ENCODE measurements at places on chromosomes 7 and 10. TPM values are rescaled to one million over a fixed set of nuclear protein-coding genes. Genes with fewer than 3 reads are reported as not detected.

DNA sequence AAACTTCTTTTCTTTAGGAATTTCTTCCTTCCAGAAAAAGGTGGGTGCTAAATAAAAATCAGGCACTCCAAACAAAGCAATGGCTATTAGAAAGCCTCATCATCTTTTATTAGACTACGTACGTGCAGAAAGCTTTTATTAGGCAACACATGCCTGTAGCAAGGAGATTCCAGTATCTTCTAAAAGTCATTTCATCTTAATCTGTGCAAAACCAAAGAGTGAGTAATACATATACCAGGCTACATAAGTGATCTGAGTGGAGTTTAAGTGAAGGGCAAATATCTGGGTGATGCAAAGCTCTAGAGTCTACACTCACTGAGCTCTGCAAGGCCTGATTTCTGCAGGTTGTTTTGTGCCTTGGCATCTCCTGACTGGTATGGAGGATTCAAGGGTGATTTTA lies 231.7 kb downstream of the ELMO1 start:
- no peak for DNase-seq

- no peak for DNase-seq
Measured at GRCh38 chr7:102434039-102434486, 688 bp downstream of the ORAI2 start.

- DNase-seq, result no peak
Measured at GRCh38 chr7:130379019-130379418, 1.3 kb upstream of the CPA1 start.

GRCh38 chr7:128123291-128124037 lies 92.2 kb upstream of the LRRC4 start:
- DNase-seq, result no peak

DNA sequence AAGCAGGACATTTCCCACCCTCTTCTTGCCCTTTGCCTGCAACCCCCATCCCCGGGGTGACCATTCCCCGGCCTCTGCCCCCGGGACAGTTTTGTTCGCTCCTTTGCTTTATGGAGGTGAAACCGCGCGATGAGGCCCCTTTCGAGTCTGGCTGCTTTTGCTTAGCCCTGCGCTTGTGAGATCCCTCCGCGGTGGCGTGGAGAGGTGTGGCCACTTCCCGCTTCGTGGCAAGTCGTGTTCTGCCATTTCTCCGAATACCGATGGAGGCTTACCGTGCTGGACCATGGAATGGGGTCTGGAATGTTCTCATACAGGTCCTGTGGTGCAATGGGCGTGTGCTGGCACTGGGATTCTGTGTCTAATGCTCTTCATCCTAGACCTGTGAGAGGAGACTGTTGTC lies 106.7 kb downstream of the LHPP start:
- DNase-seq, result no peak

- no peak for DNase-seq
Measured at GRCh38 chr10:70462349-70462984, 16.1 kb upstream of the PALD1 start.

GRCh38 chr7:14184292-14184864 lies 194.9 kb upstream of the ETV1 start:
- no peak for DNase-seq

DNA sequence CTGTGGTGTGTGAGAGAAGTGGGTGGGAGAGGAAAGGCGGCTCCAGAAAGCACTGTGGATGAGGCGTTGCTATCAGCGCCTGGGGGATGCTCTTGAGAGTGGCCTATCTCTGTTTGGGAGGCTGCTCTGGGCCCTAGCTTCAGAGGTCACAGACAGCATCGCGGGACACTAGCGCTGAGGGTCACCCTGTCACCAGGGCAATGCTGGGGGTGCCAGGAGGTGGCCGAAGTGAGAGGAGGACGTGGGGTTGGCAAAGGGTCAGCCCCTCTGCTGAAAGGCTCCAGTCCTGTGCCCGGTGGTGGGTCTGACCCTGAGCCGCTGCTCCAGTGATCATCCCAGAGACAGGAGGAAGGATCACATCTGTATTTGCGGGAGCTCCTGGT lies 3.0 kb upstream of the TACR2 start:
- DNase-seq, result no peak

DNA sequence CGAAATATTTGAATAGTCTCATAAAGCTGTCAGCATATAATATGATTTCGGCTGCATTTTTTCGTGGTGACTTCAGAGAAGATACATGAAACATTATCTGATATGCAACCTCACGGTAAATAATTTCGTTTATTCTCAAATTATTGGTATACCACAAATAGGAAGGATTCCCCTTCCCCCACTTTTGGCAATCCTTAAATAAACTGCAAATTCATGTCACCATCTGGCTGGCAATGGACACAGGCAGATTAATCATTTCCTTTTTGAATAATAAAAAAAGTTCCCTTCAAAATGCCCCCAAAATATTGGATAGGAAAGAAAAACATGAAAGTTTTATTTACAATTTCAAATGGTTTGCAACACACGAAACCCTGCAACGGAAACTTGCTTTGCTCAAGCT lies 234.5 kb upstream of the MEOX2 start:
- DNase-seq, result no peak

DNA sequence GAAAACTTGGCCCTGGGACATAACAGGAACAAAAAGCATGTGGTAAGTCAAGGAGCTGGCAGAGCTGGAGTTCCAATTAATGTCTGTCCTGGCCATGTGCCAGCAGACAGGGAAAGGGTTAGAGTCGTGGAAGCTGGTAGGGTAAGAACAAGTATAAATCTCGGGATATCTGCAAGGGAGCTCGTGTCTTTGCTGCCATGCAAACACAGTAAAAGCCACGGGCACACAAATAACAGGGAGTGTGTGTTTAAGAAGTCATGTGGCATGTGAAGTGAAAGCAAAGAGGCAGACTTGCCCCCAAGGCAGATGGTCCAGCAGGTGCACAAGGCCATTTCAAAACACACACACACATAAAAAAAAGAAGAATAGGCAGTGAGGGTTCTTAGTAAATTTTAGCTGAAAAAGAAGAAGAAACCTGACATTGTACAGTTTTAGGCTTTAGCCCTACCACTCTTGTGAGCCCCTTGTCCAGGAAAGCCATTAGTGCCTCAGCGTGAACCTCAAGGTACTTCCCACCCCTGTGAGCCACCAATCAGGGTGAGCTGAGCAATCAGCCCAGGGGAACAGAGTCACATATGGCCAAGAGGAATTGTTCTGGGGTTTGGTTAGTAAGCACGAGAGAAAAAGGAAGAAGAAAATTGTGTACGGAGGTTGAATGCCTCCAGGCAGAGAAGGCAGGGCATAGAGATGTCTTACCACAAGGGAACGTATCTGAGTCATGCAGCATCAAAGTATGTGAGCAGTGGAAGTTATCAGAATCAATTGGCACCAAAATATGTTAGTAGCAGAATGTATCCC lies 32.8 kb upstream of the ARHGAP12 start:
- DNase-seq, result no peak

GRCh38 chr7:42180806-42181205 lies 56.2 kb downstream of the GLI3 start:
- no peak for DNase-seq

DNA sequence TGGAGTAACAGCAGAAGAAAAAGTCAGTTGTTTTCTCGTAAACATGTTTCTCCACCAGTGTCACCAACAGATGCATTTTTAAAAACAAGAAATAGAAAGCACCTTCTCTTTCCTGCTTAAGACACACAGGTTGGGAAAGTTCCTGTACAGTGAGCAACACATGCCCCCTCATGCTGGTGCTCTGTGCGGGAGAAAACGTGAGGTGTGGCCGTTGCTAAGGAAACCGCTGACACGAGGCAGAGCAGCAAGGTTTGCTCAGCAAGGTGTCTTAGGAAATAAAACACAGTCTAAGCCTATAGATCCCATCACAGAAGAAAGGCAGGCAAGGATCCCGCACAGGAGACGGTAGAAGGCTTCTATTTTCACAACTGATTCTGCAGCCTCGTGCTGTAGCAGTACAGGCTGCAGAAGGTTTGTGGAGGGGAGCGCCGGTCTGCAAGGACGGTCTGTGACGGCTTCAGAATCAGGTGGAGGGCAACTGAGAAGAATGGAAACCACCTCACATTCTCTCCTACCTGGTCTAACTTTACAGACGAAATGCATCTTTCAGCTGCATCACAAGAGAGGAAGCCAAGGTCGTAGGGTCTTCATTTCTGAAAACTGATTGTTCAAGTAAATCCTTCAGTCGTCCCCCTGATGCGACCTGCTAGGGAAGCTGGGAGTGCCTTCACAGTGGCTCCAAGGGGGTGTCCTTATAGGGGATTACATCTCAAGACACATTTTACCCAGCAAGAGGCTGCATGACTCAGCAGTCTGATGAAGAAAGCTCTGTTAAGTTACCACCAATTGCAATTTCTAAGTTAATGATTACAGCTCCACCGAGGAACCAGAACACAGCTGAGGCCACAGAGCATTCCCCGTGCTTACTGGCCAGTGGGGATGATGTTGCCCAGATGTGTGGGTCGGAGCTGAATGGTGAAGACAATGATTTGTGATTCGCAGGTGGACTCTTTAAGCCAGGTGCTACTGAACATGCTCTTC lies 150.7 kb upstream of the KLF14 start:
- no peak for DNase-seq

DNA sequence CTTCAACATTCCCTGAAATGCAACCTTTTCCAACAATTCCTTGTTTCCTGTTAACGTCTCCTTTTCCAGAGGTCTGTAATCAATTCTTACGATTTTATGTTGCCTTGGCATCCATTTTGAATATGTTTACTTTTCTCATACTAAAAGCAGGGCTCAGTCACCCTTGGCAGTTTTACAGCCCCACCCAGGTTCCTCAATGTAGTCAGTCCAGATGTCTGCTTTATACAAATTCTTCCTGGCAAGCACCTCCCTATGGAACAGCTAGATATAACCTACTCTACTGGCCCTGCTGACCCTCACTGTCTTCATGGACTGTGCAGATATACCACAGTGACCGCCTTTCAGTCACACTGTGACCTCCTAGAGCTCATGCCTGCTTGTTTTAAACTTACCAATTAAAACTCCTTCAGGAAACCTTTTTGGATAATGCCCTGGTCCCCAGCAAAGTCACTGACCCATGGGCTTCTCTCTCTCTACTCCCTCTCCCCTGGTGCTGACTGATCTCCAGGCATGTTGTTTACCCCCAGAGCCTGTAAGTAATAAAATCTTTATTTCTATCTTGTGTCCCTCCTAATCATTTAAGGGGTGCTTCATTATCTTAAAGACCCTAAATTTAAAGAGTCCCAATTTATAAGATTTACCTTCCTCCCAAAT lies 147.1 kb upstream of the STEAP1 start:
- DNase-seq, result no peak

DNA sequence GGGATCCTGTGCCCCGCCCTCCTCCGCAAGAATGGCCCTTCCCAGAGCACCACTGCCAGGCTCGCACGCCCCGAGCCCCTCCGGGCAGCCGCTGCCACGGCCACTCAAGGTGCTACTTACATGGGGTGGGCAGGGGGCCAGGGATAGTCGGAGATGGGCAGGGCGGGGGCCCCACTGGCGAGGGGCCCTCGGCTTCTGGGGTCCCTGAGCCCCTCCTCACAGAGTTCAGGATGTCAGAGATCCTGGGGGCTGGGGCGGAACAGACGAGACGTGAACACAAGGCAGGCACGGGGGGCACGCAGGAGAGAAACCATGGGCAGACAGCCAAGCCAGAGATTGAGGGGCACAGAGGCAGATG lies 25.6 kb downstream of the YKT6 start:
- no peak for DNase-seq

- DNase-seq, result peak; percentile 31
Measured at GRCh38 chr10:119784340-119785067, 58.7 kb downstream of the INPP5F start.

DNA sequence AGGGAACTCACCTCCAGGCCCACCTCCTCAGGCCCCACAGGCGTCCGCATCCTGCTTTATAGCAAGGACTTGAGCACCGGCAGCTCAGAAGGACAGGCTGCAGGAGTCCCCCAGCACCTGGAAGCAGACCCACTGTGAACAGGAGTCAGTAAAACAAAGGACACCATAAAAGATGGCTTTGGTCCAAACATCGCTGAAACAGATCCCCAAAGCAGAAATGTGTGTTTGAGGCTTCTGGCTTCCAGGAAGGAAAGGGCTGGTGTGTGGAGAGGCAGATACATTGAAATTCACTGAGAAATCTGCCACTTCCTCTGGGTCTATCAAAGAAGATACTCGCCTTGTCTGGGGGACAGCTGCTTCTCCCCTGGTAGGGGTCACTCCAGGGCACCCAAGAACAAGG lies 286.2 kb downstream of the PLXNA4 start:
- no peak for DNase-seq

- no peak for DNase-seq
Measured at GRCh38 chr7:76332078-76332477, 26.7 kb downstream of the YWHAG start.

DNA sequence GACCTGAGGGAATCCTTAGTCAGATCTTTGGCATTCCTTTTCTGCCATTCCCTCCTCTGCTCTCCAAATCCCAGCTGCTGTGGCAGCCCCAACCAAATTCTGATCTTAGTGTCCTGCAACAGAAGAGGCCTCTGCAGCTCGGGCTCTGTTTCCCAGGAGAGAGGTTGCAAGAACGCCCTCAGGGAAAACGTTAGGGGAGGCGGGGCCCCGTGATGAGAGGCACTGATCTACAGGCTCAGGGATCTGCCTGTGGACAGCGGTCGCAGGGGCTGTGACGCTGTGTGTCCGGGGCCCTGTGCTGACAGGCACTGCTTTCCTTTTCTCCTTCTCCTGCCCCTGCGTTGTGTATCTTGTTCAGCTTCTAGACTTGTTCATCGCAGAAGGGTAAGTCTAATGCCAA lies 57.3 kb upstream of the DPYSL4 start:
- no peak for DNase-seq

DNA sequence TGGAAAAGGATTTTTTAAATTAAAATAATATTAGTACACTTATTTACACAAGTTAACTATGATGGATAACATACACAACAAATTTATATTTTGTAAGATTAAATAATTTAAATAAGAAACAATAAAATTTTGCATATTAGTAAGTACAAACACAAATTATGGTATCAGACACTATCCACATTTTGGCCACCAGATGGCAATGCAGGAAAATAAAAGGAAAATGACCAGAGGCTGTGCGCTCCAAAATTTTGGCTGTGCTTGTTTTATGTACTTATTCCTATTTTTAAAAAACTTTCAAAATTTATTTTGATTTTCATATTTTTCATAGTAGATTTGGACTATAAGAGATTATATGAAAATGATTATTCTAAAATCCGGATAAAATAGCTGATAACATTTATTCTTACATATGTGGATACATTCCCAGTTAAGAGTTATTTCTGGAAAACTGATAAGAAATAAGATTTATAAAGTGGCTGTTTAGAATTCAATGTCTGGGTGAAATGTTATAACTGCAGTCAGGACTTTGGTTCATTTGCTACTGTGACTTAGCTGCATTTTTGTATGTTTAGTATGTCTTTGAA lies 274.7 kb upstream of the HGF start:
- DNase-seq, result no peak

- no peak for DNase-seq
Measured at GRCh38 chr10:71501402-71501801, 104.7 kb downstream of the CDH23 start.

The FAM170B gene
- total RNA-seq, result not detected

The DKK1 gene
- total RNA-seq, result not detected

The LIPF gene
- not detected for total RNA-seq

The ADAMTS14 gene
- total RNA-seq, result not detected

The PKD2L1 gene
- not detected for total RNA-seq

The WEE2 gene
- total RNA-seq, result not detected

The CAMK2B gene
- not detected for total RNA-seq

The CHST15 gene
- total RNA-seq, result 0.67 TPM

The NOM1 gene
- 32.5 TPM for total RNA-seq

Data from CD4-positive, alpha-beta memory T cell (primary cell).